ENCODE measurements at places on chromosomes 2 and 18. TPM values are rescaled to one million over a fixed set of nuclear protein-coding genes. Genes with fewer than 3 reads are reported as not detected.

Gene MBP
- total RNA-seq: not detected

Gene DES
- not detected for total RNA-seq

Gene KATNAL2
- total RNA-seq: 0.18 TPM

Gene TWIST2
- total RNA-seq: 33.9 TPM

Gene EN1
- total RNA-seq: 4.7 TPM

Gene TLX2
- total RNA-seq: not detected

Gene MYO5B
- total RNA-seq: 0.97 TPM

Gene NEU2
- not detected for total RNA-seq

Gene FEV
- total RNA-seq: not detected

Gene COL4A3
- not detected for total RNA-seq

Gene UGT1A9
- not detected for total RNA-seq

Gene RNF125
- not detected for total RNA-seq

Gene RPL31
- total RNA-seq: 667 TPM

Gene FAM237A
- total RNA-seq: not detected

Gene EIF2B4
- total RNA-seq: 52.1 TPM

Gene EVX2
- total RNA-seq: not detected

Gene ABCG5
- total RNA-seq: not detected

Gene NDUFS1
- total RNA-seq: 178 TPM

Gene TCF23
- not detected for total RNA-seq

Gene CCDC74A
- 4.3 TPM for total RNA-seq

Gene TRABD2A
- total RNA-seq: 11.8 TPM

Gene SIGLEC15
- 0.06 TPM for total RNA-seq

Gene ZNF638
- total RNA-seq: 98.4 TPM

Gene CYP1B1
- total RNA-seq: 9.8 TPM

Gene RESP18
- not detected for total RNA-seq

Gene GRP
- total RNA-seq: not detected
